ENCODE measurements at places on chromosomes 1 and 21.

DNA sequence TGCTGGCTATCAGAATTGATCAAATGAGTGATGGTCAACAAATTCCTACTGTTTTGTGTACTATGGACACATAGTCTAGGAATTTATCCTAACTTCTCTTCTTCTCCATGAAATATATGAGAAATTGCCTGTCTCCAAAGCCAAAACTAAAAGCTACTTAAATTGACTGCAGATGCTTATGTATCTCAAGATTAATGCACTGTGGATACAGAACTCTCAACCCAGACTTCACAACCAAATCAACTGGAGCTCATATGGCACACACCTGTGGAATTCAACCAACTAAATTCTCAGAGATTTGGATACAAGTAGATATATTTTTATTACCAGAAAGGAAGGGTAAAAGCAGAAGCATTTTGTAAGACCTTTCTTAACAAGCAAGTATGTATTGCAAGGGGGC, 566.1 kb downstream of the LTN1 start:
- no peak for DNase-seq

DNA sequence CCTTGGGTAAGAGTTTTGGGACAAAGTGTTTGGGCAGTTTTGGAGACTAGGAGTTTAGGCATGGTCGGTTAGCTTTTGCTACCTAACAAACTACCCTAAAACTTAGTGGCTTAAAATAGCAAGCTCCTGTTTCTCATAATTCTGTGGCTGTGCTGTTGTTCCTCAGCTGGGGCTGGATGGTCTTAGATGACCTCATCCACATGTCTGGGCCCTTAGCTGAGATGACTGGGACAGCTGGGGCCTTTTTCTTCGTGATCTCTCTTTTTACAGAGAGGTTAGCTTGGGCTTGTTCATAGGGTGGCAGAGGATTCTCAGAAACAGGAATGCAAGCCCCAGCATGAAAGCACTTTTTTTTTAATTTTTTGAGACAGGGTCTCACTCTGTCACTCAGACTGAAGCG, 6.6 kb downstream of the ATP1A4 start:
- DNase-seq = no peak

GRCh38 chr21:45826676-45827301, 154.8 kb upstream of the COL6A1 start:
- no peak for DNase-seq

- DNase-seq = peak; percentile 10
These were observed 21.6 kb upstream of the DPYD start for GRCh38 chr1:97942161-97943123.

Measured in activated CD4-positive, alpha-beta T cell treated with anti-CD3 and anti-CD28 coated beads, Interleukin-10, Interleukin-2, amounts not matched to agents 100 ng/mL and 50 ng/mL, durations not matched to agents 16 hours and 8 hours (primary cell).